Heart left ventricle (tissue), 16 donors: ENCODE measurements at places on chromosomes 7 and 10. TPM values are rescaled to one million over a fixed set of nuclear protein-coding genes. Genes with fewer than 3 reads are reported as not detected.

DNA sequence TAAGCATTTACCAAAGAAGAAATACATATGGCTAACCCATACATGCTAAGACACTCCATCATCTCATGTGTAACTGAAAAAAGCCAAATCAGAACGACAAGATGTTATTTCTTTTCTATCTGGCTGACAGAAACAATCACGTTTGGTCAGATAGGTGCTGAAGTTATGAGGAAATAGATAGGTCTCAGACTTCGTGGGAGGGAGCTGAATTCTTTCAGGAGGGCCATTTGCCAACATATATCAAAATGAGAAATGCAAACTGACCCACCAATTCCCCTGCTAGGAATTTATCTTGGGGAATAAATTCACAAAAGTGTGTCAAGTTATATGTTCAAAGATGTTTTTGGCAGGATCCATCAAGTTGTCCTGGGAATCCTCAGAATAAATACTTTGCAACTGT, 32.6 kb downstream of the SH3PXD2A start:
- H3K36me3 ChIP-seq = no peaks in the 10 kb centered on the region
- H3K27me3 ChIP-seq = no peaks in the 10 kb centered on the region
- peaks cover 11% of the 10 kb centered on the region for H3K4me1 ChIP-seq
- no peak for DNase-seq

DNA sequence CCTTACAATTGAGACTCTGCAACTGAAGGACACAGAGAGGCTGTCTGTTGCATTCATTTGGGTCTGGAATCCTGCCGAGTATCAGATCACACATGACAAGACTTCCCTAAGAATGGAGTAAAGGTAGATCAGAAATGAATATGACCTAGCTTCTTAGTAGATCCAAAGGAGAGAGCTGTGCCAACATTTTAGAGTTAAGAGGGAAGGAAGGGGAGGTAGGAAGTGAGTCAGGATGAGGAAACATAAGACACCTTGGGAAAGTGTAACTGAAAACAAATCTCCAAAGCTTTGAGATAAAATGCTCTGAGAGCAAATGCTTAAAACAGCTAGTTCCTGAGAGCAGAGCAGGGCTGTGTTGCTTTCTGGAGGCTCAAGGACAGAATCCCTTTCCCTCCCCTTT, 6.1 kb upstream of the SLC25A13 start:
- H3K36me3 ChIP-seq = no peaks in the 10 kb centered on the region
- H3K27me3 ChIP-seq = no peaks in the 10 kb centered on the region
- H3K27ac ChIP-seq = no peak overlapping the region
- DNase-seq = no peak
- no peak overlapping the region for H3K4me3 ChIP-seq
- peaks cover 3% of the 10 kb centered on the region for H3K4me1 ChIP-seq

- no peak overlapping the region for H3K27ac ChIP-seq
- no peak for DNase-seq
- H3K36me3 ChIP-seq = no peaks in the 10 kb centered on the region
- H3K4me1 ChIP-seq = peaks cover 18% of the 10 kb centered on the region
Observed at GRCh38 chr7:55132550-55132889, 113.7 kb downstream of the EGFR start.

DNA sequence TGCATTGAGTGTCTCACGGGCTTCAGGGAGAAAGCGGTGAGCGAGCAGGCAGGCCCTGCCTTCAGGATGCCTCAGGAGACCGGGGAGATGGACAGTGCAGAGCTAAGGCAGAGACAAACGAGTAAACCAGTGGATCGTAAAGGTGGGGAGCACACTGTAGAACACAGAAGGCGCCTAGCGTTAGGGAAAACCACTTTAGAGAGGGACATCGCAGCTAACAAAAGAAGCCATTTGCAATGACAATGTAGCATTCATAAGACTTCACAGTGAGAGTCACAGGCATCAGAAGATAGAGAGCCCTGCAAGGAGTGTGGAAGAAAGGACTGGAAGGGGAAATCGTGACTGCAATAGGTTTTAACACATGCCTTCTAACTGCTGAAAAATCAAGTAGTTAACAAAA, 54.9 kb upstream of the TMEM273 start:
- peak overlapping the region; percentile 2 for H3K27ac ChIP-seq
- H3K4me3 ChIP-seq = no peak overlapping the region
- DNase-seq = no peak
- no peaks in the 10 kb centered on the region for H3K36me3 ChIP-seq

GRCh38 chr7:130147710-130148325, 57.4 kb downstream of the TMEM209 start:
- H3K36me3 ChIP-seq = no peaks in the 10 kb centered on the region
- DNase-seq = no peak
- H3K4me3 ChIP-seq = no peak overlapping the region
- no peaks in the 10 kb centered on the region for H3K27me3 ChIP-seq
- H3K4me1 ChIP-seq = no peaks in the 10 kb centered on the region

GRCh38 chr7:1957471-1958225, 275.1 kb downstream of the MAD1L1 start:
- H3K4me3 ChIP-seq = no peak overlapping the region
- H3K27me3 ChIP-seq = no peaks in the 10 kb centered on the region
- H3K36me3 ChIP-seq = peaks cover 6% of the 10 kb centered on the region
- H3K27ac ChIP-seq = no peak overlapping the region
- H3K4me1 ChIP-seq = no peaks in the 10 kb centered on the region
- no peak for DNase-seq

DNA sequence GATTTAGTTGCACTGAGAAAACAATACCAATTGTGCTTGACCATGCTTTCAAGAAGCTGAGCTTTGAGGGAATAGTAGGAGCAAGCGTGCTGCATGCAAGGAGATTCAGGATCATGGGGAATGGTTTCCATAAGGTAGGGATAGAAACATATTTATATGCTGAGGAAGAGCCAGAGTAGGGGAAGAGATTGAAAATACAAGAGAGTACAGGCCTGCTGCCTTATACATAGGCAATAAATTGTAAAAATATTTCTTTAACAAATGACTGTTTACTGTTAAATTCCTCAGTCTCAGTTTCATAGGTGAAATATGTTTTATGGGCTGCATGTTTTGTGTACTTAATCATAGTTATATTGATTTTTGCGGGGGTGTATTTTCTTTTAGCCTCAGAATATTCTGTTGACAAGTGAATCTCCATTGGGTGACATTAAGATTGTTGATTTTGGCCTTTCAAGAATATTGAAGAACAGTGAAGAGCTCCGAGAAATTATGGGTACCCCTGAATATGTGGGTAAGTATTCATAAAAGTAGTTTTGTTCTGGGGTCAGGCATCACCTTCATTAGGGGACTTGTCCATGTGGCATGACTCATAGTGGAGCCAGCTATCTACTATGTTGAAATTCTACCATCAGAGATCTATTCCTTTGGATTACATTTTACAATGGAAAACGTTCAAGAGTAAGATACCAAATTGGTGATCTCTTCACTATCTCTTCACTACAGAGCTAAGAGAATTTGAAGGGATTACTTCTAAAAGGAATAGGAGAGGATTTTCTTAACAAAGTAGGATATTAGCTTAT, 36.5 kb downstream of the STK17A start:
- no peak overlapping the region for H3K4me3 ChIP-seq
- no peak for DNase-seq
- H3K27ac ChIP-seq = no peak overlapping the region
- no peaks in the 10 kb centered on the region for H3K36me3 ChIP-seq
- H3K27me3 ChIP-seq = no peaks in the 10 kb centered on the region

Gene NUTM2A
- total RNA-seq = 1.6 TPM
